ENCODE measurements at places on chromosomes 6 and 20.
A peak's percentile ranks its signal among the peaks of the same experiment; 100 is the strongest.

DNA sequence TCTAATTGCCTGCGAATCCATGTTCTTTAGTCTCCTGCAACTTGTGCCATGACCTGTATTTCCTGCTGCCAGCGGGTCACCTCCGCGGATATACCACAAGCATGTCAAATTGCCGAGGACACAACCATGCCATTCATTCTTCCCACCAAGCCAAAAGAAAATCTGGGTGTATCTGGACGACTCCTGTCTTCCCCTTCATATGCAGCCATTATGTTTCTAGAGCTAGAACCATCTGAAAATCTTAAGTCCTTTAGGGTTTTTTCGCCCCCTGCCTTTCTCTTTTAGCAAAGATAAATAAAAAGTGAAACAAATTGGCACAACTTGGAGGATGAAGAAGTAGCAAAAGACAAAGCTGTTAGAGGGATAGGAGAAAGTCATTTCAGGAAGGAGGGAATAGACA lies 242.6 kb downstream of the ARID1B start:
- peak; percentile 28 for DNase-seq

GRCh38 chr20:18059603-18060002 lies 1.9 kb upstream of the OVOL2 start:
- no peak for DNase-seq

DNA sequence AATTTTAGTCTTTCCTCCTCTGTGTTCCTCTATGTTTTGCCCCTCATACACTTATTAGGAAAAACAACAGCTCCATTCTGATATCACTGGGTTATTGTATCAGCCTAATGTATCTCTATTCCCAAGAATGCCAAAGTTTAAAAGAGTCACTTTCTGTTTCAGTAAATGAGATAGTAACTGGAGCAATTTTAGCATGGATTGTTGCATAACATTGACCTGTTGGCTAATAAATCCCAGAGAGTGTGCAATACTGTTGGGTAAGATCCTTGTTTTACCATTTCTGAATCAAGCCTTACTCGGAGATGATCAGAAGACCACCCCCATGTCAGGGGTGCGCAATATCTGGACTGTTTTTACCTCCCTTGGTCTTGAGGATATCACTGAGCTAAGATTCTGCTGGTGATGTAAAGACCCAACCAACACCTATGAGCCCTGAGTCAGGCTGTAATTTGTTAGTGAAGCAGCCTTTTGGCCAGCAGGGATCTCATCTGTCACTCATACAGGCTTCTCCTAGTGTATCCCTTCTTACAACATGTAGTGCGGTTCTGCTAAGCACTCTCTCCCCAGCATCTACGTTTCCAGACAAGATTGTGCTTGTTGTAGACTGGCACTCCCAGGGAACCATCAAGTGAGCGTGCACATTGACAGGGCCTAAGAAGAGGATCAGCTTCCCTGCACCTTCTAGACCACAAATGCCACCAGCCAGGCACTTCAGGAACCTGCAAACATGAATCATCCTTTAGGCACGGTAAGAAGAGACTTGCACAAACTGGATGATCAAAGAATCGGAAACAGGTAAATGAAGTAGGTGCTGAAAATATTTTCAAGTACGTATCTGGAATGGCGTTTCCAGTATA lies 11.5 kb upstream of the IPCEF1 start:
- peak; percentile 62 for DNase-seq

- DNase-seq, result no peak
These were observed 448.6 kb upstream of the CDH4 start for GRCh38 chr20:60803335-60804055.

GRCh38 chr6:99305021-99305554 lies 44.4 kb downstream of the FAXC start:
- DNase-seq, result no peak

DNA sequence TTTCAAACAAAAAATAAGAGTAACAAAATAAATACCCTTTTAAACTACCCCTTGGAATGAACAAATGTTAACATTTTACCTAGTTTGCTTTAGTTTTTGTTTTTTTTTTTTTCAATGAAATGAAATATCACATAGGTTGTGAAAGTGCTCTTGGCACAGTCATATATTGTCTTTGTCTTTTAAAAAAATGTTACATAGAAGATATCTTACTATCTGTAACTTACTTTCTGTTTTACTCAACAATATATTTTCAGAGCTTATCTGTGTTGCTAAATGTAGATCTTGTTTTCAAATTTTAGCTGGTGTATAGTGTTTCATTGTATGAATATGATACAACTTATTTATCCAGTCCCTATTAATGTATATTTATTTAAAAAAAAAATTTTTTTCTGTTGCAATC lies 8.6 kb downstream of the CEP57L1 start:
- DNase-seq, result no peak

- no peak for DNase-seq
These were observed 19.8 kb downstream of the SDC4 start for GRCh38 chr20:45328451-45328850.

DNA sequence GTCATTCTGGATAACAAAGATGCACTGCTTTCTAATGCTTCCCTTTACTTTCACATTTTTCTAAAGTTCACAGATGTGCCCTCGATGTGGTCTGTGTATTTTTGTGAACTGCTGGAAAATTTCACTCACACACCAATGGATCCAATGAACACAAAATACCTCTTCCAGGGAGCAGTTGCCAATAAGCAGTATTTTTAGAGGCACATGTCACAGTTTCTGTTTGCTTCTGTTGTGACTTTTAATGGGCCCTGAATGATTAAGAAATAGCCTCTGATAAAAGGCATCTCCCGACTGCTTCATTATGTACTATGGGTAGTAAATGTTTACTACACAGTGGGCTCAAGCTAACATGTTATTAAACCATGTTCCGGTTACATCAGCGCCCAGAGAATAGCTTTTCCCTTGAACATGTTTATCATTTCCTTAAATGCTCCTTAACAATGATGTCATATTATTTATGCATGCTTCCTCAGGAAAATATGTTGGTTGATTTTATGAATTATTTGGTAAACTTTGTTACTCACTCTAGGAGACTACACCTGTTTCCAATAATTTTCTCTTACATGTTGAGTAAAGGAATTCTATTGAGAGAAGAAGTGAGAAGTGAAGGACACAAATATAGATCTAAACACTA lies 188.0 kb downstream of the KCNQ5 start:
- no peak for DNase-seq

GRCh38 chr6:157107915-157108651 lies 215.2 kb downstream of the TMEM242 start:
- DNase-seq, result no peak

- DNase-seq, result no peak
These were observed 33.7 kb downstream of the SPTLC3 start for GRCh38 chr20:13042458-13042794.

DNA sequence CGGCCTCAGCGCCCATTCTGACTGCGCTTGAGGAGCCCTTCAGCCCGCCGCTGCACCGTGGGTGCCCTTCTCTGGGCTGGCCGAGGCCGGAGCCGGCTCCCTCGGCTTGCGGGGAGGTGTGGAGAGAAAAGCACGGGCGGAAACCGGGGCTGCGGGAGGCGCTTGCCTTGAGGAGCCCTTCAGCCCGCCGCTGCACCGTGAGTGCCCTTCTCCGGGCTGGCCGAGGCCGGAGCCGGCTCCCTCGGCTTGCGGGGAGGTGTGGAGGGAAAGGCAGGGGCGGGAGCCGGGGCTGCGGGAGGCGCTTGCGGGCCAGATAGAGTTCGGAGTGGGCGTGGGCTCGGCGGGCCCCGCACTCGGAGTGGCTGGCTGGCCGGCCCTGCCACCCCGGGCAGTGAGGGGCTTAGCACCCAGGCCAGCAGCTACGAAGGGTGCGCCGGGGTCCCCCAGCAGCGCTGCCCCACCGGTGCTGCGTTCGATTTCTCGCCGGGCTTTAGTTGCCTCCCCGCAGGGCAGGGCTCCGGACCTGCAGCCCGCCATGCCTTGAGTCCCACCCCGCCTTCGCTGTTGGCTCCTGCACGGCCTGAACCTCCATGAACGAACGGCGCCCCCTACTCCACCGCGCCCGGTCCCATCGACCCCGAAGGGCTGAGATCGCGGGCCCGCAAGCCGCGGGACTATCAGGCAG lies 45.7 kb upstream of the MCUR1 start:
- DNase-seq, result no peak

DNA sequence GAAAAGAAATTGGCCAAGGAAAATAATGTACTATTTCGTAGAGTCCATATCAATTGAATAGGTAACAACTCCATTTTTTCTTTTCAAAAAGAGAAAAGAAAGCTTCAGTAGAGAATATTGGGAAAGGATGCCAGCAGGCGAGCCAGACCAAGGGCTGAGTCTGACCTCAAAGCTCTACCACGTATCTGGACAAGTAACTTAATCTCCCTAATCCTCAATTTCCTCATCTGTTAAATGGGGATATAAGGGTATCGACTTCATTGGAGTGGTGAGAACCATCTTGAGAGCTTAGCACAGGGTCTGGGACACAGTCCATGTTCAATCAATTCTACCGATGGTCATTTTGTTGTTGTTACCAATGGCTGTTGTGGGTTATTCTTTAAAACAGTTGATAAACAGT lies 63.2 kb upstream of the TBC1D7 start:
- DNase-seq, result no peak

GRCh38 chr6:1348675-1349074 lies 36.8 kb downstream of the FOXQ1 start:
- DNase-seq, result peak; percentile 28

DNA sequence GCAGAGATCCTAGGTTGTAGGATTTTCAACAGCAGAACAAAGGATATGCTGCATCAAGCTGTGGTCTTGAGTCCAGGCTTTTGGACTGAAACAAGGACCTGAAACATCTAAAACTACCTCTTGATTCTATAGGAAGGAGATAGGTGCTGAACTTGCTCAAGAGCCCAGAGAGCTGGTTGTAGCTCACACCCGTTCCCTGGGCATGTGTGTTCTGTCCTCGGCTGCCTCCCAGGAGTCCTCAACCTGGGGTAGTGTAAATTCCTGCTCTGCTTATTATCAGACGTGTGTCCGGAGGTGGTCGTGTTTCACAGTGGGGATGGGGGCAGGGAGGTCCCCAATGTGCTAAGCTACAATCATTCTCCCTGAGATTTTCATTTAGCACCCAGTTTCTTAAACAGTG lies 4.8 kb downstream of the NOP56 start:
- no peak for DNase-seq

DNA sequence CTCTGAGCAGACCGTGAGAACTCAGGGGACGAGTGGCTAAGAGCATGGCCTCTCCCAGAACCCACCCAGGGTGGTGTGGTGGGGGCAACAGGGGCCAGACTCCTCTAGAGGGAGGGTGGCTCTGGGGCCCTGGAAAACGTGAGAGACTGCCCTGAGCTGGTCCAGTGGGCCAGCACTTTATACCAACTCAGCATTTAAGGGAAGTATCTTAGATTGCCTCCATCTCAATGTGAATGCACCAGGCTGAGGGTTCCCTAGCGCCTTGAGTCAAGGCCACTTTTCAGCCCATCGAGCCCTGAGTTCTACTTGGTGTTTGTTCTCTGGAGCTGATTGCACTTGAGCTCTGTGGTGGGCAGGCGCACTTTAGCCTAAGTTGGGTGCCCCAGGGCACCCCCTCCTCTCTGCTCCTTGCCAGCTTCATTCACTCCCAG lies 42.0 kb upstream of the IRF4 start:
- DNase-seq, result no peak

DNA sequence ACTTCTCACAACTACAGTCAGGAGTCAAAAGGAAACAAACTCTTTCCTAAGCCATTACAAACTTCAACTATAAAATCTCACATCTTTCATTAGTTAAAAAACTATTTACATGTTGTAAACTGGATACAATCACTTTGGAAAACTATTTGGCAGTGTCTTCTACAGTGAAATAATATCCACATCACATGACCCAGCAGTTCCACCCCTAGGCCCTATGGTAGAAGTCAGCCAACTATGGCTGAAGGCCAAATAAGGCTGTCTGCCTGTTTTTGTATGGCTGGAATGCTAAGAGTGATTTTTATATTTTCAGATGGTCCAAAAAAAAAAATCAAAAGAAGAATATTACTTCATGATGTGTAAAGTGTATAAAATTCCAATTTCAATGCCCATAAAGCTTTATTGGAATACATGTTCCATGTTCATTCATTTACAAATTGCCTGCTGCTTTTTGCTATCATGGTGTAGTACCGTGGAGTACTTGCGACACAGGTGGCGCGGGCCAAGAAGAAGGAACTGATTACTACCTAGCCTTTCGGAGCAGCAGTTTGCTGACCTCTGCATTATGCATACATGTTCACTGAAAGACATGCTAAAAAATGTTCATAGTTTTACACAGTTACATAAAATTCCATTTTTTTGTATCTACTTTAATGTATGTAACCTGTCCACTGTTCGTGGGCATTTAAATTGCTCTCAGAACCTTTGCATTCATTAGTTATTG lies 129.0 kb downstream of the KIF16B start:
- no peak for DNase-seq

DNA sequence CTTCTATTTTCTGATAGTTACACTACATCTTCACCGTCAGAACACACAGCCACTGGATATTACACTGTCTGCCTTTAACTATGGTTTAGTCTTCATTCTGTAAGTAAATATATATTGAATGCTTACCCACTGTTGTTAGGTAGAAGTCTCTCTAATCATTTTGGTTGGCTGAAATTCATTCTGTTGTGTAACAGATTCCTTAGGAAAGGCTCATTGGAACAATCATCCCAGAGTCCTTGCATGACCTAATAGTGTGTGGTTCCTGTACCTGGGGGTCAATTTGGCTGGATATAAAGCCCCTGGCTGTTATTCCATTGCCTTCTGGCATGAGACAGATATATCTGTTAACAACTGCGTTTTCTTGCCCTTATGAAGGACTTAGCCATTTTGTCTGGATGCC lies 9.9 kb downstream of the BLOC1S5 start:
- no peak for DNase-seq

DNA sequence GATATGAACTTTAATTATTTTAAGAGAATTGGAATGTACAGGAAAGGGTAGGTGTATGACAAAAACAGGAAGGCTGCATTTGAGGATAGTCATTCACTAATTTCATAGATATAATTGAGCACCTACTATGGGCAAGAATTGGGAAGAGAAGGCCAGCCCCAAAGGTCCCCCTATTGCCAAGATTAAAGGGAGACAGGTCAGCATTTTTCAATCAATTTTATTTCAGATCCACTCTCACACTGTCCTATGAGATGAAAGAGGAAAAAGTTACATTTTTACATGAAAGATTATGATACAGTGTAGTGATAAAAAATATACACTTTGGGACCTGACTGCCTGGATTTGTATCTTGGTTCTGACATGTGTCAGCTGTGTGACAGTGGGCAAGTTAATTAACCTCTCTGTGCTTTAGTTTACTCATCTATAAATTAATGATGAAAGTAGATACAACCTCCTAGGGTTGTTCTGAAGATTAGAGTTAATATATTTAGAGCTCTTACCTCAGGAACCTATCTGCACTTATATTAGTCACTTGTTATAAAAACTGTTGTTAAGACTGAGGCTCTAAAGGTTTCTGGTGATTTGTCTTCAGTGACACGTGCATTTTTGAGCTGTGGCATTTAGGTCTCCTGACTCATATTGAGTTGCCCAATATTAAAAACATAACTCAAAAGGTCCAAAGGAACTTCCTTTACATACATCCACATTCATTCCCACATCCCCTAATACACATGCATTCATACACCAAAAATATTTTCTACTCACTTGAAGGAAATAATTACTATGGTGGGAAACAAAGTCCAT lies 45.7 kb downstream of the SCGN start:
- DNase-seq, result no peak
